ENCODE measurements at places on chromosomes 2 and 18.

GRCh38 chr2:105329561-105330495 is at the start of gene TGFBRAP1:
Gene TGFBRAP1 (minus strand): TSS chr2:105329735. CDS start chr2:105308301, 21,434 bp downstream.
- DNase-seq = peak; percentile 57

DNA sequence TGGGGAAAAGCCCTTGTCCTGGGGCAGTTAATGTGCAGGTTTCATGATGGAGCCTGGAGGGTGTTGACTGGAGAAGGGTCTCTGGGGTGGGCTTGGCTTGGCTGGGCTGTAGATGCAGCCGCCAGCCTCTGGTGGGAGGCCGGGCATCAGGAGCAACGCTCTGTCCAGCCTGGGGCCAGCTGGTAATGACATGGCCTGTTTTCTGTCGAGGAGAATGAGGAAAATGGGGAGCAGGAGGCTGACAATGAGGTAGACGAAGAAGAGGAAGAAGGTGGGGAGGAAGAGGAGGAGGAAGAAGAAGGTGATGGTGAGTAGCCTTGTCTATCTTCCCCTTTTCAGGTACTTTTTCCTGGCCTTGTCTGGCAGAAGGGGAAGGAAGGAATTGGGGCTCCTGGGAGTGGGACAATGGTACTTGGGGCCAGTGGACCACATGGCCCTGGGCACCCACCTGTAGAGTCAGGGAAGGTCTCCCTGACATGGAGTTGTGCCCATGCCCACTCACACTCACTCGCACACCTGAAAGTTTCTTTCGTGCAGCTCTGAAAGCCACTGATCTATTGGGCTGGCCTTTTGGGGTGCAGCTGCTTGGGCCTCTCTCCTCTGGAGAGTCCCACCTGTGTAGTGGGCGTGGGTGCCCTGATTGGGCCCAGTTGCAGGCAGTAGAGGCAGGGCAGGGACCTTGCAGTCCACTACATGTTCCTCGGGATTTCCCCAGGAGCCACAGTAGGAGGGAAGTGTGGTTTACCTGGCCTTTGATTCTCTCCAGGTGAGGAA is 3.5 kb downstream of the PTMA start:
- no peak for DNase-seq

GRCh38 chr18:77023102-77023782 is 109.3 kb downstream of the MBP start:
- no peak for DNase-seq

- DNase-seq = no peak
Observed at GRCh38 chr2:17476830-17477229, 41.4 kb downstream of the RAD51AP2 start.

DNA sequence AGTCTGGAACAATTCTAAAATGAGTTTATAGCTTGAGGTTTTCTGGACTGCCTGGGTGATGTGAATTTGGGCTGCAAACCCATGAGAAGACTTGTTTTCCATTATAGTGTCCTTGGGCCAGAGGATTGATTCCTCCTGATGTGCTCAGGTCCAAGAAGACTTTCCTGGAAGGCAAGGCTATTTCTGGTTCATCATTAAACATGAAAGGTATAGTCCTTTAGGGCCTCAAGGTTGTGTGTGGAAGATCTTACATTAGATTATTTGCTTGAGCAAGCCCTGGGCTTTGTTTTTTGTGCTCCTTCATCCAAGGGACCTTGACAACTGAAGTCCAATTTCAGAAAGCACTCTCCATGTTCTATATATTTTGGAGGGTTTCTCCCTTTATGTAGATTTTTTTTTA is 26.8 kb upstream of the NEDD4L start:
- no peak for DNase-seq

- no peak for DNase-seq
Observed at GRCh38 chr2:46230115-46230571, 67.1 kb upstream of the EPAS1 start.

GRCh38 chr18:54444319-54444914 is 86.7 kb downstream of the C18orf54 start:
- DNase-seq = peak; percentile 36

DNA sequence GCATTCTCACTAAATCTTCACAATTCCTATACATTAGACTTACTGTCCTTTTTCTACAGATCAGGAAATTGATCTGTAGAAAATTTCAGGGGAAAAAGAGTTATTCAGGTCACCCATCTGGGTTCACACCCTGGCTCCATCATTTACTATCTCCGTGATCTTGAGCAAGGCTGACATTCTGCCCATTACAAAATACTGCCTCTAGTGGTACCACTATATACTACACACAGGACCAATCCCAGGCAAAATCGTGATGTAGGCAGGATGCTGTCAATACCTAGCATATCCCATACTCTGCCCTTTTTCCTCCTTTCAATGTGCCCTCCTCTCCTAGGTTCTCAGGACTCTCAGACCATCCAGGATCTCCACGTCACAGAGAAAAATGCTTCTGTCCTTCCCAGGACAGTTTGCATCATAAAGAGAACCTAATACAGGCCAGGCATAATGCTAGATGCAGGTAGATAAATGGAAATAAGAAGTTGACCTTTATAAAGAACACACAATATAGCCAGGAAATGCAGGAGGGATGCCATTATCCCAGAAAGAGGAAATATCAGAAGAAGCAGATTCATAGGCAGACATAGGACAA is 101.9 kb downstream of the CDH20 start:
- peak; percentile 18 for DNase-seq

- DNase-seq = no peak
Observed at GRCh38 chr2:190584980-190585661, 50.6 kb upstream of the NEMP2 start.

- no peak for DNase-seq
Observed at GRCh38 chr2:157260533-157261198, 3.2 kb downstream of the GALNT5 start.

DNA sequence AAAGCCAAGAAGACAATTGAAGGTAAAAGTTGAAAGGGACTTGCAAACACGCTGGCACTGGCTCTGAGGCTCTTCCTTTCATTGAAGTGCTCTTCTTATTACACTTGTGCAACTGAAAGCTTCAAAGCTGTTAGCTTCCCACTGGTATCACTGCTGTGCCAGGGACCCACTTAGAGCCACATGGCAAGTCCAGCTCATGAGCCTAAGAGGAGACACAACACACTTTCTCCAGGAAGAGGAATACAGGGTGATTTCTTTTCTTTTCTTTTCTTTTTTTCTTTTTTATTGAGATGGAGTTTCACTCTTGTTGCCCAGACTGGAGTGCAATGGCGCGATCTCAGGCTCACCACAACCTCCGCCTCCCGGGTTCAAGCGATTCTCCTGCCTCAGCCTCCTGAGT is 218.2 kb downstream of the ATAD2B start:
- no peak for DNase-seq

DNA sequence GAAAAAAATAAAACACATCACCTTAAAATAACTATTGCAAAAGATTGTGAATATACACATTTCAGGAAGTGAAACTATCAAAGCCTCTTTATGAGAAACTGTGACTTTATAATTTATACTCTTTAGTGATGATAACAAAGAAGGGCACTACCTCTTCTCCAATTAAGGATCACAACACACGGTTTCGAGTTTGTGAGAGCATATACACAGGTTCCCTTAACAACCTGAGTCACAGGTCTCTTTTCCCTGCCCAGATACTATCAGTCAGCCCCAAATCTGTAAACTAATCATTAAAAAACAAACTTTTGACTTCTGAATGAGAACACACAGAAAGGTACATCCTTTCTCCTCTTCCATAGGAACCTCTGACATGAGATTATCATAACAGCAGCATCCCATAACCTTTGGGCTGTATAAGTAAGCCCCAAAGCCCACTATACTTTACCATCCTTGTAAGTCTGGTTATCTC is 44.9 kb downstream of the PTPN2 start:
- no peak for DNase-seq

GRCh38 chr2:108316033-108316432 is 27.3 kb downstream of the SULT1C2 start:
- no peak for DNase-seq

GRCh38 chr2:100606726-100607343 is 44.0 kb downstream of the PDCL3 start:
- peak; percentile 53 for DNase-seq

DNA sequence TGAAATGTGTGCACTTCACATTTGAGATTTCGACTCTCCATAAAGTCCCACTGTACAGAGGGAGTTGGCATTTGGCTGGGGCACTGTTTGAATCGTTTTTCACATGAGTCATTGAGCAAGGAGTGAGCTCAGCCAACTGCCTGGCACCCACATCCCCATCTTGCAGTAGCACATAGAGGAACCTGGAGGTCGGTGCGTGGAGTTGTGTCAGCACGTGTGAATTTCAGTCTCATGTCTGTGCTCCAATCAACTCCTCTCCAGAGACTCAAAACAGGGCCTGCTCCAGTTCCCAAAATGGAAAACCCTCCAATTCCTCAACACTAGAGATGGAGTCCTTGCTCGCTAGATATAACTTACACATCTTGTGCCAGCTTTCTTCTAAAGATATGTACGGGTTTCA is 126.8 kb upstream of the CAPN13 start:
- DNase-seq = no peak

DNA sequence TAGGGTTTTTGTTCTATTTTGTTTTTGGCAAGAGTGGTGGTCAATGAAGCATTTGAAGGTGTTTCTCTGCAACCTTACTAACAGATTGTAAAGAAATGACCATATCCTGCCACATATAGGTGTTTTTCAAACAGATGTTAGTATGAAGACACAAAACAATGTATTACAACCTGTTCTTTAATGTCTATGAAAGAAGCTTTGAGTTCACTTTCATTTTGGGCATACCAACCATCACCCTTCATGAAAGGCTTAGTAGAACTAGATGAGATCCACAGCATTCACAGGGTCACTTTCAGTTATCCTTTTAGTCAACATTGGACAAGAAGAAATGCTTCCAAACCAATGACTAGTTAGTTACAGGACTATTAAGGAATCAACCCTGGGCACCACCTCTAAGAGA is 95.1 kb downstream of the EHBP1 start:
- no peak for DNase-seq

- no peak for DNase-seq
Observed at GRCh38 chr18:55968550-55968949, 380.6 kb upstream of the TCF4 start.

DNA sequence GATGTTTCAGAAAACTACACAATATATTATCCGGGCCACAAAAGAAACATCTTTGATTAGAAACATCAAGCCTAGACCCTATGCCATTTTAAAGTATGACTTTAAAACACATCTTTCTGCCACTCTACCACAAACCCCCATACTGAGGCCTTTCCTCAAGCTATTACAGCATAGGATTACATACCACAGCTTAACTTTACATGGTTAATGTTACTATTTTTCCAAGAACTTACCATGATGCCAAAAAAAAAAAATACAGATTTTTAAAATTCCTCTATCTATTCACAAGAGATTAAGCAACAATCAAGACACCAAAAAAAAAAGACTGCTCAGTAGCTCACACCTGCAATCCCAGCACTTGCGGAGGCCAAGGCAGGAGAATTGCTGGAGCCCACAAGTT is 9.0 kb downstream of the NCKAP1 start:
- no peak for DNase-seq

DNA sequence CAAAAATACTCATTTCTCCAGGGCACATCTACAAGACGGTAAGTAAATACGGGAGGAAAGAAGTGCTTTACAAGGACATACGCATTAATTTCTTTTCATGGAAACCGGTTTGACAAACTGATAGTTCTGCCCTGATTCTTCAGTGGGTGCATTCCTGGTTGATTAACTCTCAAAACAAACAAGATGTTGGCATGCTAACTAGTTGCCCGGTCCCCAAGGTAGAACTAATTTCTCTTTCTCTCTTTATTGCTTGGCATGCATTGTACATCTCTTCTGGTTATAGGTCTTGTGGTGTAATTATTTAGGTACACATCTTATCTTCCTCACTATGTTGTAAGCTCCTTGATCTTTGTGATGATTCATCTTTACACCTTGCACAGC is 46.9 kb upstream of the SPATS2L start:
- no peak for DNase-seq

DNA sequence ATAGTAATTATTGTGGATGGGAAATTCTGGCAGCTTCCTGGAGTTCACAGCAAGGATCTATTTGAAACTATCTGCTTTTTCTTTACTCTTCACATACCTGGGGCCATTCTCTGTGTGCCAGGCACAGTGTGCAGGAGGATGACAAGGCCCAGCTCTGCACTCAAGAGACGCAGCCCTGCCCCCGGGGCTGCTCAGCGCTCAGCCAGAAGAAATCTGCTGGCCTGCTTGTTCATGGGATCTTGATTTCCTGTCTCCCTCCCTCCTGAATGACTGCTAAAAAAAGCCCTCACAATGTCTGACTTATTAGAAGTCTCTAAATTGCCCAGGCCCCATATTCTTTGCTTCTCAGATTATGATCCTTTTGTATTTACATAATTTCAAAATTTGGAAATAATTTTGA is 210.9 kb downstream of the DCDC2C start:
- DNase-seq = no peak

GRCh38 chr2:46984642-46985476 is 69.3 kb upstream of the MCFD2 start:
- no peak for DNase-seq

- DNase-seq = no peak
Observed at GRCh38 chr18:32760391-32760790, 12.4 kb downstream of the KLHL14 start.

DNA sequence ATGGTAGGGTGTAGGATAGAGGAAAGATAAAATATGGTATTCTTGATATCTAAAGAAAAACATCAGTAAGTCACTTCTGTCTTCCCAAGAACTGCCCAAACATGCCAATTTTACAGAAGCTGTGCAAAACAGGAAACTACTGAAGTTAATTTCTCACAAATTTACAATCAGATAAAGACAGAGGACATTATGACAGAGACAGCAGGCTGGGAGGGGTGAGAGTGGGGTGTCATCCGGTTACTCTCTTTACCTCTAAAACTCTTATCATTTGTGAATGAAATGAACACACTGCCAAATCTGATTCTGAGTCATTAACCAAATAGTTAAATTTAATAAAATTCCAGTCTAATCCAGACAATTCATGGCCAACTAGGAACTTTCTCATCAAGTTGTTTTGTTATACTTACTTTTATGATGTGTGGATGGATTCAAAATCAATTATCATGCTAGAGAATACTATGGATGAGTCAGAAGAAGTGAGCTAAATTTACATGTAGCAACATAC is 323.2 kb upstream of the MEX3C start:
- no peak for DNase-seq

DNA sequence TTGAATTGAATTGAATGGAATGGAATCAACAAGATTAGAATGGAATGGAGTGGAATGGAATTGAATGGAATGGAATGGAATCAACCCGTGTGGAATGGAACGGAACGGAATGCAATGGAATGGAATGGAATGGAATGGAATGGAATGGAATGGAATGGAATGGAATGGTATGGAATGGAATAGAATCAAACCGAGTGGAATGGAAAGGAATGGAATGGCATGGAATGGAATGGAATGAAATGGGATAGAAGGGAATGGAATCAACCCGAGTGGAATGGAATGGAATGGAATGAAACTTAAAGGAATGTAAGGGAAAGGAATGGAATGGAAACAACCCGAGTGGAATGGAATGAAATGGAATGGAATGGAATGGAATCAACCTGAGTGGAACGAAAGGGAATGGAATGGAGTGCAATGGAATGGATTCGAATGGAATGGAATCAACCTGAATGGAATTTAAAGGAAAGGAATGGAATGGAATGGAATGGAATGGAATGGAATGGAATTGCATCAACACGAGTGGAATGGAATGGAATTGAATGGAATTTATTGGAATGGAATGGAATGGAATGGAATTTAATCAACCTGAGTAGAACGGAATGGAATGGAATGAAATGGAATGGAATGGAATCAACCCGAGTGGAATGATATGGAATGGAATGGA is 1146.6 kb downstream of the RPIA start:
- DNase-seq = no peak

GRCh38 chr18:42901161-42901560 is 214.3 kb downstream of the RIT2 start:
- DNase-seq = no peak

- no peak for DNase-seq
Observed at GRCh38 chr2:128536925-128537620, 218.4 kb upstream of the HS6ST1 start.
